ENCODE measurements at places on chromosomes 13 and 19. TPM values are rescaled to one million over a fixed set of nuclear protein-coding genes. Genes with fewer than 3 reads are reported as not detected.

- DNase-seq, result no peak
Observed at GRCh38 chr13:26017196-26017921, 34.5 kb downstream of the SHISA2 start.

DNA sequence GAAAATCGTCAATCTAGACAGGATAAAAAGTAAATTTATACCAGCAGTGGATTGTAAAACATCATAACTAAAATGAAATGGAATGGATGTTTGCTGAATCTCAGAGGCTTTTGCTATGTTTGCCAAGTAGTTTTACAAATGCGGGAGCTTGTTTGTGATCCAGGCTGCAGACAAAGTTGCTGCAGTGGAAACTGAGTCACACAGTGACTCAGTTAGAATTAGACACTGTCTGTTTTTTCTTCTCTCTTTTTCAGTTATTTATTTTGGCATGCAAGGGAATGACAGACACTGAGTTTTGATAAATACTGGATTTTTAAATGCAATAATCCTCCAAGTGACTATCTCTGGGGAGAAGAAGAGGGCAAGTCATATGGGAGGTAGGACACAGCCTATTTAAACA is 4.6 kb upstream of the PNMA8A start:
- DNase-seq, result no peak

The PVR gene
- total RNA-seq, result 212 TPM

The ZNF541 gene
- total RNA-seq, result not detected

The SIGLEC8 gene
- total RNA-seq, result not detected

DNA sequence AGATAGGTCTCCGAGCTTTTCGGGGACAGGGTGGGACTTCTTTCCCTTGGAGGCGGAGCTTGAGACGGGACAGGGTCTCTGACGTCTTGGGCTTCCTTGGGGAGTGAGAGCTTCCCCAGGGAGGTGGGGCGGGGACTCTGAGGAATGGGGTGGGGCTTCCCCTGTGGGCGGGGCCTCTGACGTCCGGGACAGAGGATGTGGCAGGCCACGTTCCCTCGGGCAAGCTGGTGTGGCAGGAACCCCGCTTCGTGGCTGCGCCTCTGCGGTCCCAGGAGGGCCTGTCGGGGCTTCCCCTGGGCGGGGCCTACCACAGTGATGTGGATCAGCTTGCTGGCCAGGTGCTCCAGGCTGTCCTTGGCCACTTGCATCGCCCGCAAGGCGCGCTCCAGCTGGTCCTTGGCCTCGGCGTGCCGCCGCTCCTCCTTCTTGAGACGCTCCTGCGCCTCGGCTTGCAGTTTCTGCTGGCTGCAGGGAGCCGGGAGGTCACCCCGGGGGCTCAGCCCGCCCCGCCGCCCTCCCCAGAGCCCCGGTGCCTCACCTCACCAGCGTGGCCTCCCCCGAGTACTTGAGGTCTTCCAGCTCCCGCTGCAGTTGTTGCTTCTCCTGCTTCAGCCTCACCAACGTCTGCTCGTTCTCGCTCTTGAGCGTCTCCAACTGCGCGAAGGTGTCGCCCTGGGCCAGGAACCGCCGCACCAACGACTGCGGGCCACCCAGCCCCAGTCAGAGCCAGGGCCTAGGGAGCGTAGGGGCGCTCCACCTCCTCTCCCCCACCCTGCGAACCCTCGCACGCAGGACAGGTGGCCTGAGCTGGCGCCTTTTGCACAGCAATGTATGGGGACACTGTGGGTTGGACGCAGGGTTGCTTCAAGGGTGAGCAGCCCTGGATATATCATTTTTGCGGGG is 3.3 kb upstream of the RGL3 start:
- DNase-seq, result no peak

The CD37 gene
- total RNA-seq, result not detected

The MBD3L2 gene
- not detected for total RNA-seq

Measured in glomerular endothelial cell (primary cell).